ENCODE measurements at places on chromosomes 1 and 21. TPM values are rescaled to one million over a fixed set of nuclear protein-coding genes. Genes with fewer than 3 reads are reported as not detected.

DNA sequence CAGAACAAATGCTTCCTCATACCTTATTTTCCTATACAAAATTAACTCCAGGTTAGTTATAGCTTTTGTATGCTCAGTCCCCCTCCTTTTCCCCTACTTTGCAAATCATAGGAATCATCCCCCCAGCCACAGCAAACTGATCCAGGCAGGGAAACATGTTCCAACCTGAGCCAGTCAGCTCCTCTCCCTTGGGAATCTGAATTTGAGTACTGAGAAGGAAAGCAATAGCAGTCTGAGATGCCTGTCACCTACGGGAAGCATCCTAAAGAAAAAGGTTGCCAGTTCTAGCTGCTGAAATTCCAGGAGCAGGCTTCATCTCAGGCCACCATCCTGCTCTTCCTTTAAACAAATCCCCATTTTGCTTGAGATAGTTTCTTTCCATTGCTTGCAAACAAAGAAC, 6.9 kb downstream of the ADSS2 start:
- no peak for DNase-seq
- H3K4me3 ChIP-seq = no peak overlapping the region
- no peaks in the 10 kb centered on the region for H3K27me3 ChIP-seq
- no peaks in the 10 kb centered on the region for H3K36me3 ChIP-seq
- H3K4me1 ChIP-seq = peaks cover 34% of the 10 kb centered on the region
- H3K27ac ChIP-seq = peak overlapping the region; percentile 59

Gene DIO1
- total RNA-seq = 7.1 TPM

GRCh38 chr1:109981004-109981335, 3.6 kb upstream of the AHCYL1 start:
- peaks cover 32% of the 10 kb centered on the region for H3K4me1 ChIP-seq
- H3K27ac ChIP-seq = no peak overlapping the region
- H3K27me3 ChIP-seq = no peaks in the 10 kb centered on the region
- no peak overlapping the region for H3K4me3 ChIP-seq

Gene C4BPB
- 99.8 TPM for total RNA-seq

Gene SPRR2G
- not detected for total RNA-seq

- H3K4me3 ChIP-seq = no peak overlapping the region
- H3K27me3 ChIP-seq = no peaks in the 10 kb centered on the region
- 0 out of 2 replicates have a peak, but pooled peaks cover 1% of the 10 kb centered on the region for H3K36me3 ChIP-seq
- H3K4me1 ChIP-seq = peaks cover 6% of the 10 kb centered on the region
- DNase-seq = no peak
Measured at GRCh38 chr21:37424396-37424795, 57.8 kb downstream of the DYRK1A start.

DNA sequence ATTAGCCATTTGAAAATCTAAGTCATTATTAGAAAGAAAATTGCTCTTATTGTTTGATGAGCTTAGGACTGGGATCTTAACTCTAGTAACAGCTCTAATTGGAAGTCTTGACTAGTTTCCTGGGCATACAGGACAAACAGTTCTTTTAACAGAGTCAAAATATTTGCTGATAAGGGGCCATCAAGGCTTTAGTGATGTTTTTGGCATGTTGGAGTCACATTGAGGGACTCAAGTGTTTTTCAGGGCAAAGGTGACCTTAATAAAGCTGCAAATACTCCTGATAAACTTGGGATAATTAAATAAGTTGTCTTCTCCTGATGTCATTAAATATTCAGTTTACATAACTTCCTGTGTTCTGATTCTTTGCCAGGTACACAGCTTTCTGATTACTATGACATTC, 6.5 kb upstream of the KRTAP19-7 start:
- no peak overlapping the region for H3K27ac ChIP-seq
- H3K27me3 ChIP-seq = no peaks in the 10 kb centered on the region
- H3K4me3 ChIP-seq = no peak overlapping the region
- no peaks in the 10 kb centered on the region for H3K4me1 ChIP-seq
- H3K36me3 ChIP-seq = no peaks in the 10 kb centered on the region

DNA sequence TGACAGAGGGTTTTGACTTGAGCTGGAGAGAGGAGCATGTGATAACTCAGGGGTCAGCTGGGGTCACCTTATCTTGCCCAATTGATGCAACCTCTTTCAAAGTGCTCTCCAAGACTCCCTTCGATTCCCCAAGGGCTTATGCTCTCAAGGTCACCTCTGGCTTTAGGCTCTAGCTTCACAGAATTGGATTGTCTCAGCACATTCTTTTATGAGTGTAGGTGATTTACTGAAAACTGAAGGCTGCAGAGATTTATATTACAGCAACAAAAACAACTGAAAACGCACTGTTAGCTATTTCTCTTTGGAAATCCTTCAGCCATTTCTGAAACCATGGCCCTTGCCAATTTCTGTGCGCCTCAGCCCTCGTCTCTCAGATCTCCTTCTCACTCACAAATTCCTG, 34.5 kb upstream of the MAP1LC3C start:
- no peaks in the 10 kb centered on the region for H3K27me3 ChIP-seq
- DNase-seq = no peak
- H3K27ac ChIP-seq = no peak overlapping the region
- H3K4me1 ChIP-seq = no peaks in the 10 kb centered on the region
- no peaks in the 10 kb centered on the region for H3K36me3 ChIP-seq
- no peak overlapping the region for H3K4me3 ChIP-seq

Gene SNAP47
- total RNA-seq = 29.1 TPM

DNA sequence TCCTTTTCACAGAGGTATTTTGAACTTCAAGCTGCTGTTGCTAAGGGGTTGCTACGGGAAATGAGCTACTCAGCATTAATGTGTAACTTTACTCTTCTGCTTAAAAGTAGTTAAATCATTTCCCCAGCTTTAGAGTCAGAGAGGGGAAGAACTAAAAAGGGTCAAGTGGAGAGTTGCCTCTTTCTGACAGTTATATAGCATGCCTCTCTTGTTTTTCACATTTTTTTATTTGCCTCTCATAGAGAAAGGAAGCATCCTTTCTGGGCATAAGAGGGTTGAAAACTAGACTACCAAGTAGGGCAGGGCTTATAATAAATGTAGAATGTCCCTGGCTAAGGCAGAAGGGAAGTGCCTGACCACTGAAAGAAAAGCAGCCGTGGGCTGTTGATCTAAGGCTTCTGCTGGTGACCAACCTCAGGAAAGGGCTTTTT, 10.1 kb upstream of the ELAVL4 start:
- H3K27ac ChIP-seq = no peak overlapping the region
- DNase-seq = no peak

Gene TFF3
- 65.8 TPM for total RNA-seq

- H3K36me3 ChIP-seq = no peaks in the 10 kb centered on the region
- no peaks in the 10 kb centered on the region for H3K27me3 ChIP-seq
- DNase-seq = no peak
- no peak overlapping the region for H3K27ac ChIP-seq
- H3K4me1 ChIP-seq = 0 out of 2 replicates have a peak, but pooled peaks cover 4% of the 10 kb centered on the region
- H3K4me3 ChIP-seq = no peak overlapping the region
Measured at GRCh38 chr1:155499263-155499662, 63.3 kb downstream of the ASH1L start.

Gene MFAP2
- 20.5 TPM for total RNA-seq

GRCh38 chr1:170071378-170071777, 3.1 kb downstream of the KIFAP3 start:
- peaks cover 6% of the 10 kb centered on the region for H3K4me1 ChIP-seq
- H3K36me3 ChIP-seq = no peaks in the 10 kb centered on the region
- H3K4me3 ChIP-seq = no peak overlapping the region
- DNase-seq = no peak
- no peaks in the 10 kb centered on the region for H3K27me3 ChIP-seq
- no peak overlapping the region for H3K27ac ChIP-seq

DNA sequence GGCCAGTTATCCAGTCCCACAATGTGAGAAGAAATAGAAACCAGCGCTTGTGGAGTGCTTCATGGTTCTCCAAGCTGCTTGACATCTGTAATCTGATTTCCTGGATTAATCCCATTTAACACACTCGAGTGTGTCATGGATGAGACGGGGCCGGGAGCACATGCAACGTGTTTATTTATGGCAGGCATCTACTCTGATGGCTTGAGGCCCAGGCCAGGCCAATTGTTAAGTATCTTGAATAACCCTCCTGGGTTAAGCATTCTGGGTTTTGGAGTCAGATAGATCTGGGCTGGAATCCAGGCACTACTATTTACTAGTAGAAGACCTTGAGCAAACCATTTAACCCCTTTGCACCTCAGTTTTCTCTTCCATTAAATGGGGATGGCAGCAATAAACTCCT, 37.5 kb upstream of the LAPTM5 start:
- no peak overlapping the region for H3K27ac ChIP-seq
- H3K4me3 ChIP-seq = no peak overlapping the region
- H3K27me3 ChIP-seq = no peaks in the 10 kb centered on the region
- no peaks in the 10 kb centered on the region for H3K36me3 ChIP-seq
- no peaks in the 10 kb centered on the region for H3K4me1 ChIP-seq

Gene SMCP
- total RNA-seq = not detected

GRCh38 chr1:39173119-39173994, 31.1 kb upstream of the MACF1 start:
- H3K4me3 ChIP-seq = no peak overlapping the region
- no peaks in the 10 kb centered on the region for H3K36me3 ChIP-seq
- no peaks in the 10 kb centered on the region for H3K27me3 ChIP-seq
- H3K27ac ChIP-seq = peak overlapping the region; percentile 16
- H3K4me1 ChIP-seq = peaks cover 60% of the 10 kb centered on the region

DNA sequence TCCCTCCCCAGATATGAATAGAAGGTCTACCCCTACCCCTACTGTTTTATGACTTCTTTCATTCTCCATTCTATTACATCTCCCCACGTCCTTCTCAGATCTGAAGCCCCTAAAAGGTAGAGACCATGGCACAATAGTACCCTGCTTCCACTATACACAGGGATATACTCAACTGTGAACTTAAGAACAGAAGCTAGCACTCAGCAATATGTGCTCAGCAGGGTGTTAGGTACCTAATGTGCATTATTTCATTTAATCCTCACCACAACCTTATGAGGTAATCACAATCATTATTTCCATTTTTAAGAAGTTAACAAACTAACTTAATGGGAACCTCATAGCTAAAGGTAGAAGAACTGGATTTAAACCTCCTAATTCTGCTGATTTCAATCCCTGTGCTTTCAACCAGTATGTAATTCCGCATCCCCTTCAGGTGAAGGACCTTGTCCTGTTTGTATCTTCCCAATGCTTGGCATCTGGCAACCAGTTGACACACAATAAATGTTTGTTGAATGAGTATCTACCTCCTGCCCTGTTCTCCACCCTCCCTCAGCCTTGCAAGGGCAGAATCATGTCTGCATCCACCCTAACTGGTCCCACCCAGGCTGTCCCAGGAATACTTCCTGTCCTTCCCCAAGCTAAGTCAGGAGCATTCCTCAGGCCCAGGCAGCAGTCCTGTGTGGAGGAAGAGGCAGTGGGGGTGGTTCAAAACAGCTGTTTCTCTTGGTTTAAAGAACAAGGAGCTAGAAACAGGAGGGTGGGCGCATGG, 6.5 kb downstream of the DENND2D start:
- H3K36me3 ChIP-seq = peaks cover 3% of the 10 kb centered on the region
- H3K4me3 ChIP-seq = no peak overlapping the region
- DNase-seq = no peak
- peak overlapping the region; percentile 84 for H3K27ac ChIP-seq
- H3K4me1 ChIP-seq = peaks cover 38% of the 10 kb centered on the region

GRCh38 chr1:231584117-231584516, 42.5 kb upstream of the DISC1 start:
- H3K4me3 ChIP-seq = no peak overlapping the region
- H3K36me3 ChIP-seq = no peaks in the 10 kb centered on the region
- H3K4me1 ChIP-seq = no peaks in the 10 kb centered on the region

DNA sequence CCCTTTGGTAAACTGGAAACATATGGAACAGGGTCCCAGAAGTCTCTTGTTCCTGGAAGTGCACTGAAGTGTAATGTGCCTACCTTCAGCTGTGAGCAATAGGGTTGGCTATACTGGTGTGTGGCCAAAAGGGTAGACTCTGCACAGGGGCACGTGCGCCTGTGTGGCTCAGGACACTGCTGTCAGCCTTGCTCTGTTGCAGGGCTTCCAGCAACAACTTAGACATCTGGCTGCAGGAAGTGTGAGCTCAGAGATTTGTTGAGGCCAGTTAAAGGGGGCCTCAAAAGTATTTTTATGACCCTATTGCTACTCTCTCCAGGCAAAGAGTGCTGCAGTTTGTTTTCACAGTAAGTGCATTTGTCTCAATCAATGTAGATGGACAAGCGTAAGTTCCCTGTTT, 7.5 kb downstream of the CTPS1 start:
- DNase-seq = no peak
- no peak overlapping the region for H3K27ac ChIP-seq
- H3K27me3 ChIP-seq = no peaks in the 10 kb centered on the region
- H3K4me3 ChIP-seq = no peak overlapping the region
- peaks cover 42% of the 10 kb centered on the region for H3K4me1 ChIP-seq

- H3K4me1 ChIP-seq = no peaks in the 10 kb centered on the region
- no peaks in the 10 kb centered on the region for H3K36me3 ChIP-seq
- H3K27ac ChIP-seq = no peak overlapping the region
- H3K4me3 ChIP-seq = no peak overlapping the region
- no peaks in the 10 kb centered on the region for H3K27me3 ChIP-seq
Measured at GRCh38 chr1:63124666-63125191, 197.6 kb upstream of the FOXD3 start.

DNA sequence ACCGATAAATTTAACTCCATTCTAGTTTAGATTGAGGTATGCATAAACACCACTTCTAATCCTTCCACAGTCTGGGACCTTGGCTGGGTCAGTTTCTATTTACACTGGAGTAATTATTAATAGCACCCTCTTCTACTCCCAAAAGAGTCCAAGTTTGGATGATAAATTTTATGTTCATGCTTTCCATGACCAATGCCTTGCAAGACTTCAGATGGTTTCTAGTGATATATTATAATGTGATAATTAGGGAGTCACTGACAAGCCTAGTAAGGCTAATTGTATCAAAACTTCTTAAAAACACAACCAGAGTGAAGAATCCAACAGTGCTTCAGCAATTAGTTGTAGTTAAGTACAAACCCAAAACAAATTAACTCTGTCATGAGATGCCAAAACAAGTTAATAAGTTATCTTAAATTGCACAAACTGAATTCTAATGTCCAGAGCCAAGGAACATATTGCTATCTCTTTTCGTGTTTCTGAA, 489.6 kb downstream of the TTLL7 start:
- DNase-seq = no peak
- no peaks in the 10 kb centered on the region for H3K36me3 ChIP-seq
- no peaks in the 10 kb centered on the region for H3K4me1 ChIP-seq

DNA sequence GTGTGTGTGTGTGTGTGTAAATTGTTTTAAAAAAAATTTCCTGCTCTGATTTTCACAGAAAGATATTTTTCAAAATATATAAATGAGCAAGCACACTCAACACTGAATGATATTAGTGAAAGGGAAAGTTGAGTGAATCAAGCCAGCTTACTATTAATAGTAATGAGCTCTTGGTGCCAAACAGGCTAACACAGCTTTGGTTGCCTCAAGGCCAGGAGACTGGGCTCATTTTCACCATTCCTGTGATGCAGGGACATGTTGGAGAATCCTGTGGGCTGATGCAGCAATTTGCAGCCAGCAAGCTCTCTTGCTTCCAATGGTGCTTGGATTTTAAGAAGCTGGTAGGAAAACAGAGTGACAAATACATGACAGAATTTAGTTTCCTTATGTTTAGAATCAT, 30.2 kb downstream of the PLA2G4A start:
- no peaks in the 10 kb centered on the region for H3K4me1 ChIP-seq
- no peaks in the 10 kb centered on the region for H3K36me3 ChIP-seq
- H3K27me3 ChIP-seq = no peaks in the 10 kb centered on the region
